ENCODE measurements at places on chromosomes 1 and 21. TPM values are rescaled to one million over a fixed set of nuclear protein-coding genes. Genes with fewer than 3 reads are reported as not detected.
A peak's percentile ranks its signal among the peaks of the same experiment; 100 is the strongest.

- peak; percentile 65 for DNase-seq
These were observed 203.4 kb upstream of the UBE2U start for GRCh38 chr1:64000021-64000420.

DNA sequence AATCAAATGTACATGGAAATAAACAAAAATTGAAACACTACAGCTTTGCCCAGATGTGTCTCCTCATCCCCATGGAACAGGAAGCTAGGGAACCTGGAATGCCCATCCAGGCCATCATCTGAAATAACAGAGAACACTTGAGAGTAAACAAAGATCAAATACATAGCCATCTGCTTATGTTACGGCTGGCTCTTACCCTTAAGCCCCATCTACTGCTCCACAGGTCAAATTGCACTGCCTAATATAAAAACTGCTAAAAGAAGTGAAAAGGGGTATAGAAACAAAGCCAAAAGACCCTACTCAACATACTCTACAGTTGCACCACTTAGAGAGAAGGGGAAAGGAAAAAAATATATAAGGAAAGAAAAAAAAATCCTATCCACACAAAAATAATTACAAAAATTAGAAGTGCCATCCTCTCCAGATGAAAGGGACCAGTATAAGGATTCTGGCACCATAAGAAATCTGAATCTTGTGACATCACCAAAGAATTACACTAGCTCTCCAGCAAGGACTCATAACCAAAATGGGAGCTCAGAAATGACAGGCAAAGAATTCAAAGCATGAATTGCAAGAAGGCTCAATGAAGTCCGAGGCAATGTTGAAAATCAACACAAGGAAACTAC lies 26.9 kb downstream of the OR6Y1 start:
- no peak for DNase-seq

- no peak for DNase-seq
These were observed 4.1 kb upstream of the MAGOH start for GRCh38 chr1:53242381-53242780.

Gene EPRS1
- 170 TPM for total RNA-seq

DNA sequence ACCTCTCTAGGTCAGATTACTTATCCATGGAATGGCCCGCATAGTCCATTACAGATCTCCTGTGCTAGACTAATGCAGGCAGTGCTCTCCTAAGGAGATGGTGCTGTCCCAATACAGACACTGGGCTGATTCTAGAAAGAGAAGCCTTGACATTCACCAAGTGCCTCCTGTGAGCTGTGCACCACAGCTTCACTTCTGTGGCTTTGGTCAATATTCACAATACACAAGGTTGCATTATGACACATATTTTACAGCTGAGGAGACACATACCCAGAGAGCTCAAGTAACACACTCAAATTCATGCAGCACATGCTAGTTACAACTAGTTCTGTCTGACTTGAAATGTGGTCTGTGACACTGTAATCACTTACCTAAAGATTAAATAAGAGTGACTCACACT lies 59.4 kb upstream of the LRRC8B start:
- DNase-seq, result no peak

DNA sequence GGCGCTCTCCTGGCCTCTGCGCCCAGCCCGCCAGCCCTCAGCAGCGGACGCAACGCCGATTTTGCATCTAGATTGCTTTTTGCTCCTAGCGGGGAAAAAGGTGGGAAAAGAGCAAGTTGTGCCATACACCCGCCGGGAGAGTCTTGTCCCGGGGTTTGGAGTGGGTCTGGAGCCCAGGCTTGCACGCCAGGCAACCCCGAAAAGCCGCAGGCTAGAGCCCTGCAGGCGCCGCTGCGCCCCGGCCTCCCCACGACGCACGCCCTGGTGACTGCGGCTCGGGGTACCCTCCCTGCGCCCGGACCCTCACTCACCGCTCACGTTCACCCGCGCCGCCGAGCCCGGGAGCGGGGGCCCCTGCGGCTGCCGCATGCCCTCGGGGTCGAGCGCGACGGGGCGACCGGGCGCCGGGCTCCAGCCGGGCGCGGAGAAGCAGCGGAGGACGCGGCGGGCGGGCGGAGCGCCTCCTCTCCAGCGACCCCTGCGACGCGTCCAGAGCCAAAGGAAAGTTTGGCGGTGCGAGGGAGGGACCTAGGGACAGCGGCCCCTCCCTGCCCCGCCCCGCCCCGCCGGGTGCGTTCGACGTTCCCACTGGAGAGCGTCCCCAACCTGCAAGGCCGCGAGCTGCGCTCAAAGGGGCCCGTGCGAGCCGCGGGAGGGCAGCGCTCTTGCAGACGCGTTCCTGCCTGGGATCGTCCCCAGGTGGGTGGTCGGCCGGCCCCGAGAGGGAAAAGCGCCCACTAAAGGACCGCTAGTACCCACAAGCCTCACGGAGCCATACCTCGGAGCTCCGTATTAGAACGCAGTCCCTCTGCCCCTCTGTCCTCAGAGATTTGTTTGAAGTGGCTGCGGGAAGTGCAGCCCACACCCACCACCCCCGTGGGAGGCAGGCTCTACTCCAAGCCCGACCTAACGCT lies at the start of gene LPAR3:
Gene LPAR3, minus strand, starts transcription at position 502 of the 914 bp plus-strand sequence. CDS start 27,086 bp downstream, outside the sequence.
- no peak for DNase-seq

DNA sequence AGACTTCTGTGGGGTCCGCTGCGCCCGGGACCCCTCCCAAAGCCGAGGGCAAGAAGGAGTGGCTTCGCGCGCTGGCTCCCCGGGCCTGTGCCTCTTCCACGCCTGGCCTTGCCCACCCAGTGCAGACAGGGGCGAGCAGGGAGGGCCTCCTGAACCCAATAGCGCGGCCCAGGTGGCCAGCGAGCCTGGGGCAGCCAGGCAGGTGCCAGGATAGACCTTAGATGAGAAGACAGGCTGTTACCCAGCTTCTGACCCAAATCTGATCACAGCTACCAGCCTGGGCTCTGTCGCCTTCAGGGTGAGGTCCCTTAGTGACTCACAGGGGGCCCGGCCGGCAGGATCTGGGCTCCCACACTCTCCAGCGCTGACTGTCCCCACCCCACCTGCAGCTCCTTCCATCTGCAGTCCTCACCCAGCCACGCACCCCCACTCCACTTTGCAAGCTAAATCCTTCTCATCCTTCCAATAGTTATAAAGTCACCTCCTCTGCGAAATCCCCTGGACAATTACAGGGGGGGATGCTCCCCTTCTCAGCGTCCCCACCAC lies 9.6 kb downstream of the CLEC20A start:
- DNase-seq, result no peak

DNA sequence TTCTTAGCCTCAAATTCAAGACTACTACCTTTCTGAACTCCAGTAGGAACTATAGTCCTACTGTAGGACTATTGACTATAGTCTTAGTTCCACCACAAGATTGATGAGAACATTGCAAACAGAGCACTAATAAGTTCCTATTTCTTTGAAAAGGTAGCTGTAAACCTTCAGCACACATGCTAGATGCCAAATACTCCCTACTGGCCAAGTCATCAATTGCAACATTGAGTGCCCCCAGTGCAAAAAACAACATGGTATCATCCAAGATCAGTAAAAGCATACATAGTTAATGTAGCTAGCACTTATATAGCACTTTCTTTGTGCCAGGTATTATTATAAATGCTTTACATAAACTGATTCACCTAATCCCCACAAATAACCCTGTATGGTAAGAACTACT lies 99.8 kb downstream of the MRPL39 start:
- DNase-seq, result no peak

DNA sequence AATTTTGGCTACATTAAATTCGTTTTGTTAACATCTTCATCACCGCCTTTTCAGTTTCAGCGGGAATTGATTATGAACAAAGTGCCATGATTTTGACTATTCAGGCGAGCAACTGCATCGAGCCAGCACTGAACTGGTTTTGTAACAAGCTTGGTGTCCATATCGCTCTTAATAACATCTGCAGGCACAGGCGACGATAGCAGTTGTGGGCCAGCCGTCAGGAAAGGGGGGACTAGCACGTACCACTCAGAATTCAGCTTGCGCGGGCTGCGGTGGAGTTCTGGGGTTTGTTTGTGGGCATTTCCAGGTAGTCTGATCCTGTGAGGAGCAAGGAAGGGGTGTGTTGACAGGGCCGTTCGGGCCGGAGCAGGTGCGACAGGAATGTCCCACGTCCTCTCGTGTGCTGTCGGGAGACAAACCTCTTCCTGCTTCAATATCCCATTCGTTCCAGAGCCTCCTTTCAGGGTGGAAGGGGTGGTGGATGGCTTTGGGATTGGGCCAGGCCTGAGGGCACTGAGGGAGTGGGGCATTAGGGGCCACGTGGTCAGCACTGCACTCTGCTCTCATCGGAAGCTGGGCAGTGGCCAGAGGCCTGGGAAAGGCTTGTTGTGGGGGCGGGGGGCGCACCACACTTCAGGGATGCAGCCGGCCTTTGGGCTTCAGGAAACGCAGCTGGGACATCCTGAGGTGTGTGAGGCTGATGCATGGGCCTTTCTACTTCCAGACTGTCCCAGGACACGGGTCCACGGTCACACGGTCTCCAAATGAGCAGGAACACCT lies 39.1 kb downstream of the SKI start:
- no peak for DNase-seq

GRCh38 chr1:7557301-7557891 lies 213.7 kb upstream of the VAMP3 start:
- DNase-seq, result no peak

Gene KCNJ15
- total RNA-seq, result 0.33 TPM

DNA sequence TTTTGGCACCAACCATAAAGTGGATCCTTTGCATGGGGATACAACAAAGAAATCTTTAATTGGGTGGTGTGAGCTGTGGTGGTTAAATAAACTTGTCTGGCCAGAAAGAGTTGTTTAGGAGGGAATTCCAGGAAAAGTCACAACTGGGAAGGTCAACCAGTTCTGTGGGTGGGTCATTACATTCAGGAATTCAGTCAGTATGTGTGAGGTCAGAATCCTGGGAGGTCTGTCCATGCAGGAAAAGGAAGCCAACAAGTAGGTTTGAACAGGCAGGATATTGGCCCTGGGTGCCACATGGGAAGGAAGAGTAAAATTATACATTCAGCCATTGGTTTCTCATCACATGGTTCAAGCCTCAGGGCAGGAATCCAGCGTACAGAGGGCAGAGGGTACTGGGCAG lies 162.3 kb upstream of the ADAMTS5 start:
- no peak for DNase-seq

DNA sequence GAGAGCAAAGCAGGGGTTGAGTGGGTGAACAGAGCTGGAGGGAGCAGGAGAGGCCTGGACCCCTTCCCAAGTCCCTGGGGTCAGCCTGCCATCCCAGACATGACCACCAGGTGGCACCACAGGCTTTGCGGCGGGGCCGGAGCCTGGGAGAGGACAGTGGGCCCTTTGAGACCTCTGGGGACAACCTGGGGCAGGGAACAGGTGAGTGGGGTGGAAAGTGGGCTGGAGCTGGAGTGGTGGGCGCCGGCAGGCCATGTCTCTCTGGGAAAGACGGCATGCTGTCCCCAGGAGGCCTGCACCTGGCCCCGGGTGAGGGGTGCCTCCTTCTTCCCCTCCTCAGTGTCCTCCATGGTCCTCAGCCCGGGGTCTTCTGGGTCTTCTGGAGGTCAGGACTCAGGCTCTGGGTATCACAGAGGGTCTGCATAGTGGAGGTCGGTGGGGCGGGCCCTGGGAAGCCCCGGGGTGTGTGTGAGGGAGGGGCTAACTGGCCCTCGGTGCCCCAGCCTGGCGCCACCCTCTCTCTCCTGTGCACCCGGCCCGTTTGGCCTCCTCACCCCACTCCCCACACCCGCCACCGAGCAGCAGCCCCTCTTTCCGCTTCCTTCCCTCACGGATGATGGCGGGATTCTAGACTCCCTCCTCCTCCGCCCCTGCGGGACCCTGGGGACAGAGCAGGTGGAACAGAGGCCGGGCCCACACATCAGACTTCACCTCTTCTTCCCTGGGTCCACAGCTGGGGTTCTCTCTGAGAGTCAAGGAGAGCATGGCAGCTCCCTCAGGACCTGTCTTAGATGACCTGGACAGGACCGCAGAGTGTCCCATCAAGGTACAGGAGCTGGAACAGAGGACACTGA lies 28.5 kb upstream of the PKP1 start:
- DNase-seq, result no peak

Data from HFFc6 (cell line).